ENCODE measurements at places on chromosomes 12 and 14.

DNA sequence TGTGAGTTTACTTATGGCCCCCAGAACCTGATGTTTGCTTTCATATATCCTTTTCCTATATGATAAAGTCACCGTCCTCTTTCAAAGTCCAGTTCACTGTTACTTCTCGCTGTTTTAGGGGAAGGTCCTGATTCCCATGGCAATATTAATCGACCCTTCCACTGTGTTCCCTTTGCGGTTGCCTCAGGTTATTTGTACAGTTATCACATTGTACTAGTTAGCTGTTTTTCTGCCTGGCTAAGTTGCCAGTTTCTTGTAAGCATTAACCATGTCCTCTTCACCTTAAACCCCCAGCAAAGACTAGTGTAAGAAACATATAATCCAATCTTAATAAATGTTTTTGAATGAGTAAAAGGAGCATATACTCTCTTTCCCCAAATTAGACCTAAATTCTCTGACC lies 115.0 kb upstream of the PPFIA2 start:
- no peak for DNase-seq

GRCh38 chr12:14578646-14579045 lies 11.0 kb upstream of the PLBD1 start:
- DNase-seq: no peak

GRCh38 chr14:50647753-50648152 lies 20.4 kb downstream of the SAV1 start:
- DNase-seq: no peak

DNA sequence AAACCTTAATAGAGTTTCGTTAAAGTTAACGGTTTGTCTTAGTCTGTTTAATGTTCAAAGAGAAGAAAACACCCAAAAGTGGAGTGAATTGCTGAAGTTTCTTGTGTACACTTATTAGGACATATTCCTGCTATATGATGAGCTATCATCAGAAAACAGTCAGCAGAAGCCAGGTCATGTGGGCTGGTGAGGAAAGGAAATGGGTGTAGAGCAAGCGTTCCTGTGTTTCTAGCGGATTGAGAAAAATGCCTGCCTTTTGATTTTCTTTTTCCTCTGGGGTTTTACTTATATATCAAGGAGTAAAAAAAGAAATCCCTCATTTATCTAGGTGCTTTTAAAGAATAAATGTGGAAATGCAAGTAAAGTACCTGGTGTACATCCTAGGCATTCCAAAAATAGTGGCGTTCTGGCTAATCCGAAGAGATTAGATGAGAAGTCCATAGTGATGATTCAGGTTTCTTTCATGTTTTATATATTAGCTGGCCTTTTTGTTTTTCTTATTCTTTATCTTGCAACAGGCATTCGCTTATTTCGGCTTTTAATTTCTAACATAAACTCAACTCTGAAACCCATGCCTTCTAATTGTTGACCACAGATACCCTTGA lies 50.7 kb downstream of the FLRT2 start:
- DNase-seq: no peak

DNA sequence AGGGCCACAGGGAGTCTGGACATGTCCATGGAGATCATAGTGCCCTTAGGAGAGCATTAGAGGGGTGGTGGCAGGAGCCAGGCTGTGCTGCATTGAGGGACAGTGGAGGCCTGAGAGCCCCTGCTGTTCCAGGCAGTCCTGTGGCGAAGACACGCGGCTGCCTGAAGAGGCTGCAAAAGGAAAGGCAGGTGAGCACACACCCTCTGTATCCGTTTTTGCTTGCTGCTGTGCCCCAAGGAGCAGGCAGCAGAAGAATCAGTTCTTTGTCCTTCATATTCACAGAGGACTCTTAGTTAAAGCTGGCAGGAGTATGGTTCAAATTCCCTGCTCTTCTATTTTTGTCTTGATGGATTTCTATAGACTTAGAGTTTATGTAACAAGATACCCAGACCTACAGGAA lies 4.5 kb downstream of the SLC35E3 start:
- DNase-seq: no peak

GRCh38 chr14:33567731-33568130 lies 383.1 kb downstream of the EGLN3 start:
- DNase-seq: no peak

- DNase-seq: no peak
Measured at GRCh38 chr14:94933486-94933885, 163.6 kb upstream of the GSC start.

GRCh38 chr14:99687284-99688209 lies 3.4 kb downstream of the CYP46A1 start:
- DNase-seq: no peak

GRCh38 chr12:64663015-64663414 lies 52.7 kb downstream of the RASSF3 start:
- DNase-seq: no peak

DNA sequence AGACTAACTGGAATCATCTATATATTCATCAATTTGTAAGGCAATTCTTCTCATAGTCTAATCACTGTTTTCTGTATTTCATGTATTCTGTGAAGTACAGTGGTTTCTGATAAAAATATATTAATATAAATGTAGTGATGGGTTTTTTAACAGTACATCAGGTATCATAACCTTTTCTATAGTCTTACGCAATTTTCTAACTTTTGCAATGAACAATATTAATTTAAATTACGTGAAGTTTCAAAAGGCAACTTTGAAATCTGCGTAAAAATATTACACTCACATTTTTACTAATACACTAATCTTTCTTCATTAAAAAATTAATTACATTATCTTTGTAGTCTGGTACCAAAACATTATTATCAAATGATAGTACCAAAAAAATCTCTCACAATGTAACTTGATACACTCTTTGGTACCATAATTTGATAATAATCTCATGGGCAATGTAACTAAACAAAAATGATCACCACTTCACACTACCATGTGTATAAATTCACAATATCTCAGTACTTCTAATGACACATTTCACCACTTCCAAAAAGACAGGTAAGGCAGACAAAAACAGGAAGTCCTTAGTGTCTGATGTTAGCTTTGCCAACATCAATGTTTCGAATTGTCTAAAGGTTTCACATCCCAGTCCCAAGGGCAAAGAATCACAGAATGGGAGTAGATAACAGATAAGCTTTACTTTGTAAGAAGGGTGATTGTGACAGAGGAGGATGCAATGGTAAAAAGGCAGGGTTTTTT lies 8.7 kb downstream of the DNAI7 start:
- no peak for DNase-seq

DNA sequence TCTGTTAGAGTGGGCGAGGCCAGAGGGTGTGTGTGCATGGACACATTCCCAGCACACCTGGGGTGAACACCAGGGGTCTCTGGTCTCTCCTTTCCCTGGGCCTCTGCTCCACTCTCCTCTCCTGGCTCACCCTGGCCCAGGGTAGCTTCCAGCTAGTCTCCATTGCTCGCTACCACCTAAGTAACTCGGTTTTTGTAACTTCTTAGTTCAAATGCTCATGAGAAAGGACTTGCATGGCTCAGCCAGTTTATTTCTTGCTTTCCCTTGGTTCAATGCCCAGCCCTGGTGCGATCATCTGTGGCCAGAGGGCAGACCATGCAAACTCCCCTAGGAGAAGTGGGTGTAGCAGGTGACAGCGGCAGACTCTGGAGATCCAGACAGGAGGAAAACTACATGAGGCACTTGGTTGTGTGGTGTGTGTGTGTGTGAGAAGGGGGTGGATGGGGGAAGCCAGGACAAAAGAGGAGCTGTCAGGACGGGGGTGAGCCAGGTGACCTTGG lies 8.9 kb upstream of the ACVR1B start:
- DNase-seq: no peak

GRCh38 chr12:13536219-13536910 lies 339.8 kb downstream of the EMP1 start:
- peak; percentile 36 for DNase-seq

- no peak for DNase-seq
Measured at GRCh38 chr12:71183846-71184245, 26.0 kb upstream of the TSPAN8 start.

GRCh38 chr14:29773990-29774389 lies 153.7 kb downstream of the PRKD1 start:
- no peak for DNase-seq

GRCh38 chr12:63508543-63508942 lies 159.8 kb downstream of the DPY19L2 start:
- no peak for DNase-seq

DNA sequence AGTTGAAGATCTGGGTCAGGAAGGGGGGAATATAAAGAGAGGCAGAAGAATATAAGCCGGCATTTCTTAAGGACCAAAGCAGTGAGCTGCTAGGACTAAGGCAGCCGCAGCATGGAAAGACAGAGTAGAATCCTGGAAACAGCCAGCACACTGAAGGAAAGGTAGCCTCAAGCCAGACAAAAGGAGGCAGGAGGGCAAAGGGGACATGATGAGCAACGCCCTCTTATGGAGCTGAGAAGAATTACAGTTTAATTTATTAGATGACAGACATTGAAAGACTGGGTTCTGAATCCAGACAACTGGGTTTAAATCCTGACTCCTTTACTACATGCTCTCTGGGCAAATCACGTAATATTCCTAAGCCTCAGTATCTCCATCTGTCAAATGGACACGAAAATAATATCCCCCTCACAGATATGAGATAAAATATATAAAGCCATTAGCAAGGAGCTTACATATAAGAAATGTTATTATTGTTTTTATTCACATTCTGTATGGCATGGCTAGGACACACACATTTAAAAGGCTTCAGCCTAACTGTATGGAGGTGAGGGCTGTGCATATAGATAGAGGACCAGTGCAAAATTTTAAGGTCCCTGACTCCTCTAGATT lies 8.1 kb upstream of the PCED1B start:
- no peak for DNase-seq

Data from GM12864 (cell line).